Colonic mucosa (tissue), 4 donors: ENCODE measurements at places on chromosomes 2 and 18. TPM values are rescaled to one million over a fixed set of nuclear protein-coding genes. Genes with fewer than 3 reads are reported as not detected.

DNA sequence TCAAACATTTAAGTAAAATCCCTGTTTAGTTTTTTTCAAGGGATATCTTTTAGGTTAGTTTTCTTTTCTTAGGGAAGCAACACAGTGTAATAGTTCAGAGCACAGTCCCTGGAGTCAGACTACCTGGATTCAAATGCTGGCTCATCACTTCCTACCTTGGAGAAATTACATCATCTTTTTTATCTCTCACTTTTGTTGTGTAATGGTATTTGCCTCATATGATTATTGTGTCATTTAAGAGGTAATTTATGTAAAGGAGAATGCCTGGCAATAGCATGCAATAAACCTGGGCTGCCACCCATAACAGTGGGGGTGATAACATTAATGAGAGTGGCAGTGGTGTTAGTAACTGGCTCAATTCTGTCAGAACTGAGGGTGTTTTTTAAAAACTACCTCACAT is 26.3 kb downstream of the ERLEC1 start:
- no peak for DNase-seq

DNA sequence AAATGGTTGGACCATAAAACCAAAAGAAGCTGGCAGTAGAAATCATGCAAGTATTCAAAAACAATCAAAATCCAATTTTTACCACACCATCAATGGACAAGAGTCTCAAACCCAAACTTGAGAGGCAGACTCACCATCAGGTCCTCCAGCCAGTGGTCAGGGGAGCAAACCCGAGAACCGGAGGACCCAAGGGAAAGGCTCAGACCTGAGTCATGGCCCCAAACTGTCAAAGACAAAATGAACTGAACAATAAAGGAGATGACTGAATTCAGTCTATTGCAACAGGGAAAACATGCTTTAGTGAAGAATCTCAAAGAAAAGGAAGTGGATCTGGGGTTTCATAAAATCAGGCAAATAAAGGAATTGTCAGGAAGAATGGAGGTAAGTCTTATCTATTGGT is 150.7 kb upstream of the MGAT5 start:
- DNase-seq: no peak

DNA sequence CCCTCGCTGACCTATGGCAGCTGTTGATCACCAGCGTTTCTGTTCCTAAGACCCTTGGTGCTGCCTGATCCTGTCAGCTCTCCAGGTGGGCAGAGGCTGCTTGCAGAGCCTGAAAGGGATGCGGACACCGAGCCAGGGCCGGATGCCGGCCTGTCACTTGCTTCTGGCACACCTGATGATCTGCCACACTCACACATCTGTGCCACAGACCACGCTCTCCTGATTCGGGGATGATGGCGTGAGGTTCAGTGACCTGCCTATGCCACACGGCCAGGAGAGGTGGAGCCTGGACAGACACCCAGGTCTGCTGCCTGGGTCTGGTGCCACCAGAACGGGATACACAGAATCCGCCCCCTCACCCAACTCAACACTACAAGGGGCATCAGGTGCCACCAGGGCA is 129.4 kb upstream of the GLI2 start:
- DNase-seq: no peak

The NTSR2 gene
- total RNA-seq: not detected

DNA sequence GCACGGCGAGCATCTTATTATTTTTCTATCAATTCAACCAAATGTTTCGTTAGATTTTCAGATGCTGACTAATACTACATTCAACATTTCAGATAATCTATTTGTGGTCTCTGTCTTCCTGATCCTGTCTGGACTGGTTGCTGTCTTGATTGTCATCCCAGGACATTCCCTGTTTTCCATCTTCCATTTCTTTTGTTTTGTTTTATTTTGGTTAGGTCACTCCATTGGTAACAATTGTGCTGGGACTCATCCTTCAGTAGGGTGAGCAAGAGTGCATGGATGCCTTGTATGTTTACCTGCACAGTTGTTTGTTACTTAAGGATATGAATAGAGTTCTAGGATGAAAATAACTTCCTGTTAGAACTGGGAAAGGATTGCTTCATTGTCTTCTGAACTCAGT is 55.9 kb upstream of the ACYP2 start:
- no peak for DNase-seq

- DNase-seq: no peak
Observed at GRCh38 chr2:104050656-104051242, 803.2 kb upstream of the POU3F3 start.

The CROCC2 gene
- total RNA-seq: 0.05 TPM

DNA sequence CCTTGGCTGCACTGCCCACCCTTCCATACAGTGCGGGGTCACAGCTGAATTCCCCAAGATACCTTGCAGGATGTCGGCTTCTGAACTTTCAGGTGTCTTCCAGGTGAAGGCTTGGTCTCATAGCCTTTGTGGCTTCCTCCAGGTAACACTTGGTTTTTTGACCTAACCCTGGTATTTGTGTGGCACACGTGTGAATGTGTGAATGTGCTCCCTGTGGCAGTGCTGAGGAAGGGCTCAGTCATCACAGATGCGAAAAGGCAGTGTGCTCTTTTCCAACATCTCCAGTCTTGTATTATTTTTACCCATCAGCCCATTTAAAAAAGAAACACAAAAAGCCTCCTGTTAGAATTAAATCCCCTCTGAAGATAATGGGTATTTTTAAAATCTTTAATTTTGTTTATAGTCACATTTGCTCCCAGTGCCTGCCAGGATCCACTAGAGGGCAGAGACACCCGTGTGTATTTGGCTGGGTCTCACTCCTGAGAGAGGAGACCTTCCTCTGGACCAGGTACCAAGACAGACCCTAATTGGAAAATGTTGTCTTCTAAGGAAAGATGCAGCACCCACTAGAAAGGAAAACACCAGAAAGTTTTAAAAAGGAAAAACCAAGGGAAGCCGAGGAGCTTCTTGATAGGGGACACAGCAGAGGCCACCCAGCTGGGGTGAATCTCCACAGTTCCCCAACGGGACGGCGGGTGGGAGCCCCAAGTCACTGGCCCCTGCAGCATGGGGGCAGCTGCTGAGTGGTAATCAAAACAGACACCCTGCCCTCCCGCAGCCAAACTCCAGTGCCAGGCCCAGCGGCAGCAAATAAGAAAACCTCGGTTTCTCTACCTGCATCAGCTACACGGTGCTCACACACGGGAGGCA is 27.7 kb downstream of the FAM110C start:
- no peak for DNase-seq

- no peak for DNase-seq
Observed at GRCh38 chr18:56067214-56067894, 479.4 kb upstream of the TCF4 start.

DNA sequence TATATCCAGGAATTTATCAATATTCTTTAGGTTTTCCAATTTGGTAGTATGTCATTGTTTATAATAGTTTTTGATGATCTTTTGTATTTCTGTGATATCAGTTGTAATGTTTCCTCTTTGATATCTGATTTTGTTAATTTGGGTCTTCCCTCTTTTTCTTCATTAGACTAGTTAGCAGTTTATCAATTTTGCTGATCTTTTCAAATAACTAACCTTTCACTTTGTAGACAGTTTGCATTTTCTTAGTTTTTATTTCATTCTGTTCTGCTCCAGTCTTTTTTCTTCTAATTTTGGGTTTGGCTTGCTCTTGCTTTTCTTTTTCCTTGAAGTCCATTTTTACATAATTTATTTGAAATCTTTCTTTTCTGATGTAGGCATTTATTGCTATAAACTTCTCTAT is 824.4 kb downstream of the LRP1B start:
- DNase-seq: no peak
